ENCODE measurements at places on chromosomes 7 and 10.

DNA sequence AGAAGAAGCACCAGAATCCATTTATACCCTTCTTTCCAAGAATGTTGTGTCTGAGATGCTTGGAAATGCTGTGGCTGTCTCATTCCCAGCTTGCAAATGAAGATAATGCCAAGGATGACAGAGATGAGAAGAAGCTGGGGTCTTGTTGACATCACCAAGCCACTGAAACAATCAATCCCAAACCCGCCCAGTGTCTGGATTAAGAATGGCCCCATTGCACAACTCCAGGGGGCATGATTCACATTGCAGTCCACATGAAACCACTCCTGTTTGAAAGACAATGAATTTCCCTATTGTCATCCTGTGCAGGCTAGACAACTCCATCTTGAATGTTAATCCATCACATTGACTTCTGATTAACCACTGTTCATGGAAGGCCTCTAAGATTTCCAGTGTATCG is 28.6 kb downstream of the SORBS1 start:
- DNase-seq, result no peak

DNA sequence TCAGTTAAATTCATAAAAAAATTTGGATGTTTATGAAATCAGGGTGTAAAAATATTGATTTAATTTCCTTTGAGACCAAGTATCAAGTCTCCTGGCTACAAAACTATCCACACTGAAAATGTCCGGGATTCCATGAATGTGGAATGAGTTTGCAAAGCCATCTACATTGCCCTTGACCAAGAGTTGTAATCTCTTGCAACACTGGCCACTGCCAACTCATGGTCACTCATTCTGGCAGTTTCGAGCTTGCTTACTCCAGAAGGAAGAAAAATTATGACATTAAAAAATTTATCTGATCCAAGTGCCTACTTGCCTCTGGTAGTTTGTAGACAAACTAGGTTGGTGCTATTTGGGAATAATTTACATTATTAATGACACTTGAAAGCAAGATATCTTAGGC is 84.2 kb downstream of the NPY start:
- DNase-seq, result no peak

GRCh38 chr10:101367569-101368453 is 13.8 kb downstream of the BTRC start:
- DNase-seq, result no peak

DNA sequence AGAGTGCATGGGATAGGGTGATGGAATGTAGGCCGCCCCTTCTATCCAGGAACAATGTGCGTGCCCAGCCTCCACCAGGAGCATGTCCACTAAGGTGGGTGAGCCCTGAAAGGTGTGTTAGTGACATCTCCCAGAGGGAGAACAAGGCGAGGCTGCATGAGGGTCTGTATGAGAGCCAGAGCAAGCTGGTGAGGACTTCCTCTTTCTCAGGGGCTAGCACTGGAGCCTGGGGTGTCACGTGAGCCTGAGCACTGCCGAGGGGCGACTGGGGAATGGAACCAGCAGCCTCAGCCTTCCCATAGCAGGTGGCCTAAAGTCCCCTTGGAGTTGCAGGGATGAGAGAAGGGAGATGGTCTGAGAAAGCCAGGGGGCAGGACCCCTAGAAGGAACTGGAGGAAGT is 156.3 kb upstream of the COBL start:
- DNase-seq, result no peak

DNA sequence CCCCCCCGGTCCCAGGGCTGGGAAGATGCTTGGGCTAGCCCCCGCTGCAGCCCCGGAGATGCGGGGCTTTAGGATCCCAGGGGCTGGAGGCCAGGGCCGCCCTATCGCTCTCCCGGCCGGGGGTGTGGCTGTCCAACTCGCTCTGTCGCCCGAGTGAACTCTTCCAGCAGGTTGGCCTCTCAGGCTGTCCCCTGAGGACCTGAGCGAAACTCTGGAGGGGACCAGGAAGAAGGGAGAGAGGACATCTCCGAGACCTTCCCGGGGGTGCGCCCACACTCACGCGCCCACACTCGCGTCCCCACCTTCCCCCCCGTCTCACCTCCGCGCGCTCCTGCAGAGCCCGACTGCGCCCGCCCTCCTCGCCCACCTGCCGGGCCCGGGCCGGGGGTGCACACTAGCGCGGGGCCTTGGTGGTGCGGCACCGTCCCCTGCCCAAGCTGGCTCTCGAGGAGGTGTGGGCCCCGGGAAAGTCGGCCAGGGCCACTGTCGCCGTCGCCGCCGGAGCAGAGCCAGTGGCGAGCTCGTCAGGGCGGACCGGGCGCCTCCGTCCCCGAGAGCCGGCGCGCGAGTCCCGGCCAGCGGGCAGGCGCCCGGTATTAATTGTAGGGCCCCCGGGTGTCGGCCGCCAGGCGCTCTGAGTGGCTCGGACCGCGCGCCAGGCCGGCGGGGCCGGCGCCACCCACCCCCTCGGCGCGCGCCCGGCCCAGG is 101.7 kb upstream of the SVIL start:
- peak; percentile 41 for DNase-seq

DNA sequence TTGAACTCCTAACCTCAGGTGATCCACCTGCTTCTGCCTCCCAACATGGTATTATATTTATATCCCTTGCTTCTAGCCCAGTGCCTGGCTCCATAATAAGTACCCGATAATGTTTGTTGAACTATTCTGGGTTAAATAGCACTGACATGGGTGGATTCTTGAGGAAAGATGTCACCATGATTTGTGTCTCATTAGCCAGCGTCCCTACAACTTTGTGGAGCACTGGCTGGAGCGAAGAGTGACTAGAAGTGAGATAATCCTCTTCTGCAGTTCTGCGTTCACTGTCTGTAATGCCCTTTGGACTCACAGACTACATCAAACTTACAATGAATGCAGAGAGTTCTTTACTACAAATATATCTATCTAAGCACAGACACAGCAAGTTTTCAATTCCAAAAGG is 16.9 kb upstream of the AKR1E2 start:
- no peak for DNase-seq

GRCh38 chr10:19209319-19209718 is 160.7 kb downstream of the MALRD1 start:
- DNase-seq, result no peak

DNA sequence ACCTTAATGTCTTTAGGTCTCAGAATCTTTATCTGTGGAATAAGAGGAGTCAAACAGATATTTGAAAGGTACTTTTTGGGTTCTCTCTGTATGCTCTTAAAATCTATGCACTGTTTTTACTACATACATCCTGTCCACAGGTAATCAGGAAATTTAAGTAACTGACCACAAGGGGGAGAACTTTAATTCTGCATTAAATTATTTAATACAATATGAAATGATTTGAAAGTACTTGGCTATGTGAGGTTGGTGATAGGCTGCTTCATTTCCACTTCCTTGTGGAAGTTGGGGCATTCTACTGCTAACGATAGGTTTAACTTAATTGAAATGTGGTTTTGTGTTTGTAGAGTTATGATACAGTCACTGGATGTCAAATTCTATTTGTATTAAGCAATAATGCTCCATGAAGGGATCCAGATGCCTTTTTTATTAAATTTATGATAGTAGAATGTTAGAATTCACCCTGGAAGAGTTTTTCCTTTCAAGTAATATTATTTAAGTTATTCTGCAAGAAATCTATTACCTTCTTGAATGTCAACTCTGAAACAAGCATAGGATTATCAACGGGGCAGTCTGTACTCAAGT is 6.0 kb downstream of the TEX47 start:
- no peak for DNase-seq

GRCh38 chr7:100887516-100888290 is 1.8 kb downstream of the UFSP1 start:
- no peak for DNase-seq

GRCh38 chr7:138727336-138728099 is 26.4 kb upstream of the SVOPL start:
- DNase-seq, result no peak

DNA sequence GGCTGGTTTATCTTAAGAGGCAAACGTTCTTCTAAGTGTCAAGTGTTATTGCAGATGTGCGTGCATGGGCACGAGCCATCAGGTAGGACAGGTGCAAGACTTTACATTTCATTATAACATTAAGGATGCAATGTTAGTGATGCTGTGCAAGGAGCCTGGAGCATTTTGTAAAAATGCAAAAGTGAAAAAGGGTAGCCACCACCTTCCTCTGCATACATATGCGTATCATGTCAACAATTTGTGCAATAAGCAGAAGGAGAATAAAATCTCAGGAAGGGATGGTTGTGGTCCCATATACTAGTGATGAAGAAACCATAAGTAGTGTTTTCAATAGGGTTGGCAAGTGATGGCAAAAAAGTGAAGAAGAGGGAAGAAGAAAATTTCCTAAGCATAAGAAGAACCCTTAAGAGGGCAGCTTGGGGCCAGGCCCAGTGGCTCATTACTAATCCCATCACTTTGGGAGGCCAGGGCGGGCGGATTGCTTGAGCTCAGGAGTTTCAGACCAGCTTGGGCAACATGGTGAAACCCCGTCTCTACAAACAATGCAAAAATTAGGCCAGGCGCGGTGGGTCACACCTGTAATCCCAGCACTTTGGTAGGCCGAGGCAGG is 7.5 kb downstream of the PIK3AP1 start:
- DNase-seq, result no peak

GRCh38 chr10:48818081-48818480 is 121.6 kb downstream of the LRRC18 start:
- no peak for DNase-seq

GRCh38 chr7:108973075-108973474 is 403.4 kb downstream of the DNAJB9 start:
- peak; percentile 29 for DNase-seq

DNA sequence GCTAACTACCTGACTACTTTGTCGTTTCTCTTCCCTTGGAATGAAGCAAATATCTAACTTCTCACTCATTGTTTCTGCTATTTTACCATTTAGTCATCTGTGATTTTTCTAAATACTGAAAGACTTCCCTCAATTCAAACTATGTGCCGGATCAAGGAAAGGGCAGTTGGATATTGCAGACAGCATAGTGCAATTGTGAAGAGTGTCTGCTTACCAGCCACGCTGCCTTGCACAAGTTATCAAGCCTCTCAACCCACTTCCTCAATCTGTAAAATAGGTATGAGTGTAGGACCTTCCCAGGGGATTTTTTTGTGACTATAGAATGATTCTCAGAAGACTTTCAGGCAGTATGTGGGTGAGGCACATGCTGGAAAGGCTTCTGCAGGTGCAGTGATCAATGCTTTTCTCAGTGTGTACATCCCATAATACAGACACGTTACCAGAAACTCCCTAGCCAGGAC is 54.3 kb downstream of the EGFR start:
- DNase-seq, result no peak

- DNase-seq, result no peak
These were observed 111.3 kb upstream of the ASAH2 start for GRCh38 chr10:50362547-50363125.

GRCh38 chr10:14513123-14513522 is 182.4 kb upstream of the FRMD4A start:
- DNase-seq, result no peak

GRCh38 chr7:4851459-4852422 is 10.1 kb downstream of the PAPOLB start:
- DNase-seq, result no peak

DNA sequence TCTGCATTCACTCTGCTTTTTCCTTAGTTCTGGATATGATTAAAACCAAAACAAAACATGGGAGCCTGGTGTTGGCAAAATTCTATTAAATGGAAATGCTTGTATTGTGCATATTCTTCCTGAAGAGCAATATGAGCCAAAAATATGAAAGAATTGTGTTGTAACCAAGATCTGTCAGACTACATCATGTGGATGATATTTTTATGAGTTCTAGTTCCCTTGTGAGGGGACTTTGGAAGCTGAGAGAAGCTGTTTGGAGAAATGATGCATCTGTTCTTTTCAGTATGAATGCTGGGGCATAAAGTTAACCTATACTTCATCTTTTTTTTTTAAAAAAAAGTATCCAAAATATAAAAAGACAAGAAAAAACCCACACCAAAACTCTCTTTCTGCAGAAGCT is 782.7 kb downstream of the ANKRD7 start:
- DNase-seq, result peak; percentile 76

- DNase-seq, result no peak
These were observed 17.5 kb downstream of the ZNF862 start for GRCh38 chr7:149855361-149856305.
